Urinary bladder (tissue), 4 donors: ENCODE measurements at places on chromosomes 4 and X. TPM values are rescaled to one million over a fixed set of nuclear protein-coding genes. Genes with fewer than 3 reads are reported as not detected.

CAMK2D gene
- 125 TPM for total RNA-seq

TCEAL9 gene
- total RNA-seq: 102 TPM

- no peak for DNase-seq
Observed at GRCh38 chr4:102713096-102713495, 47.7 kb downstream of the MANBA start.

- DNase-seq: no peak
Observed at GRCh38 chr4:113694008-113694407, 67.5 kb downstream of the CAMK2D start.

ZCCHC12 gene
- 1.9 TPM for total RNA-seq
